Purkinje cell (primary cell): ENCODE measurements at places on chromosomes 6 and 20. TPM values are rescaled to one million over a fixed set of nuclear protein-coding genes. Genes with fewer than 3 reads are reported as not detected.

Gene CLPSL2
- polyA plus RNA-seq = 1.9 TPM in 1 of 2 replicates, not detected in the other

Gene EBF4
- 0.52 TPM in 1 of 2 replicates, not detected in the other for polyA plus RNA-seq

Gene SCRT2
- 0.36 TPM in 1 of 2 replicates, not detected in the other for polyA plus RNA-seq

Gene TSHZ2
- 0.91 and 3.8 TPM in 2 replicates for polyA plus RNA-seq

Gene MSH5
- polyA plus RNA-seq = not detected in 2 replicates

Gene CDH26
- polyA plus RNA-seq = 6.2 and 15.3 TPM in 2 replicates

Gene NOX3
- polyA plus RNA-seq = 2.4 TPM in 1 of 2 replicates, not detected in the other

Gene AKIRIN2
- polyA plus RNA-seq = 33.4 and 60.4 TPM in 2 replicates

Gene BPIFA3
- polyA plus RNA-seq = not detected in 2 replicates

Gene GPX5
- not detected in 2 replicates for polyA plus RNA-seq

Gene MED20
- 3.2 and 3.3 TPM in 2 replicates for polyA plus RNA-seq

Gene ENPP3
- 0.26 TPM in 1 of 2 replicates, not detected in the other for polyA plus RNA-seq

Gene OPRL1
- 0.13 TPM in 1 of 2 replicates, not detected in the other for polyA plus RNA-seq

Gene NTSR1
- polyA plus RNA-seq = not detected in 2 replicates

Gene TRAPPC3L
- polyA plus RNA-seq = 0.30 TPM in 1 of 2 replicates, not detected in the other

Gene BTN1A1
- not detected in 2 replicates for polyA plus RNA-seq

Gene OR2H2
- 12.3 and 14.3 TPM in 2 replicates for polyA plus RNA-seq

Gene OR2B6
- polyA plus RNA-seq = not detected in 2 replicates

Gene SOBP
- polyA plus RNA-seq = 13.1 and 13.2 TPM in 2 replicates

Gene SLC22A1
- polyA plus RNA-seq = 0.55 TPM in 1 of 2 replicates, not detected in the other

Gene EYS
- polyA plus RNA-seq = 0.56 and 0.91 TPM in 2 replicates

Gene CDSN
- polyA plus RNA-seq = not detected in 2 replicates

Gene PAQR8
- polyA plus RNA-seq = 15.3 and 18.2 TPM in 2 replicates

Gene CRIP3
- polyA plus RNA-seq = 1.6 and 2.4 TPM in 2 replicates

Gene CRISP2
- polyA plus RNA-seq = not detected in 2 replicates

Gene BPIFB1
- not detected in 2 replicates for polyA plus RNA-seq

Gene MMS22L
- 1.6 and 6.1 TPM in 2 replicates for polyA plus RNA-seq

Gene NINL
- polyA plus RNA-seq = 0.27 and 1.1 TPM in 2 replicates

Gene NR2E1
- not detected in 2 replicates for polyA plus RNA-seq

Gene IBTK
- polyA plus RNA-seq = 24.4 and 33.5 TPM in 2 replicates

Gene OR12D3
- not detected in 2 replicates for polyA plus RNA-seq

Gene BMP5
- polyA plus RNA-seq = not detected in 2 replicates

Gene LY6G5B
- 0.24 and 1.8 TPM in 2 replicates for polyA plus RNA-seq

Gene AGER
- polyA plus RNA-seq = not detected in 2 replicates

Gene CYP39A1
- 20.5 and 22.6 TPM in 2 replicates for polyA plus RNA-seq

Gene PIM1
- 2.8 and 4.5 TPM in 2 replicates for polyA plus RNA-seq

Gene RHAG
- not detected in 2 replicates for polyA plus RNA-seq

Gene KCNK16
- not detected in 2 replicates for polyA plus RNA-seq

Gene TULP1
- polyA plus RNA-seq = not detected in 2 replicates

Gene GPR63
- 123 and 129 TPM in 2 replicates for polyA plus RNA-seq

Gene SAMD10
- 0.25 and 0.73 TPM in 2 replicates for polyA plus RNA-seq

Gene PLTP
- 22.6 and 37.3 TPM in 2 replicates for polyA plus RNA-seq

Gene TPD52L1
- polyA plus RNA-seq = 0.85 and 3.5 TPM in 2 replicates

Gene C2
- 1.2 TPM in 1 of 2 replicates, not detected in the other for polyA plus RNA-seq

Gene KCNQ5
- 3.2 TPM in 1 of 2 replicates, not detected in the other for polyA plus RNA-seq

Gene TBXT
- polyA plus RNA-seq = not detected in 2 replicates

Gene TGIF2
- polyA plus RNA-seq = 0.73 TPM in 1 of 2 replicates, not detected in the other

Gene SRPK1
- polyA plus RNA-seq = 94.4 and 137 TPM in 2 replicates

Gene TREML1
- not detected in 2 replicates for polyA plus RNA-seq

Gene ANGPT4
- not detected in 2 replicates for polyA plus RNA-seq

Gene STX11
- not detected in 2 replicates for polyA plus RNA-seq

Gene TRERF1
- polyA plus RNA-seq = 1.4 and 2.5 TPM in 2 replicates

Gene MYT1
- 0.75 and 2.0 TPM in 2 replicates for polyA plus RNA-seq

Gene LY6G5C
- polyA plus RNA-seq = 0.29 and 2.4 TPM in 2 replicates

Gene BEND3
- polyA plus RNA-seq = 0.28 and 0.53 TPM in 2 replicates

Gene LMBRD1
- 124 and 157 TPM in 2 replicates for polyA plus RNA-seq

Gene SIRPG
- 4.9 TPM in 1 of 2 replicates, not detected in the other for polyA plus RNA-seq

Gene EYA2
- polyA plus RNA-seq = 2.0 TPM in 1 of 2 replicates, not detected in the other
